Effector CD8-positive, alpha-beta T cell (primary cell): ENCODE measurements at places on chromosomes 12 and 14.

DNA sequence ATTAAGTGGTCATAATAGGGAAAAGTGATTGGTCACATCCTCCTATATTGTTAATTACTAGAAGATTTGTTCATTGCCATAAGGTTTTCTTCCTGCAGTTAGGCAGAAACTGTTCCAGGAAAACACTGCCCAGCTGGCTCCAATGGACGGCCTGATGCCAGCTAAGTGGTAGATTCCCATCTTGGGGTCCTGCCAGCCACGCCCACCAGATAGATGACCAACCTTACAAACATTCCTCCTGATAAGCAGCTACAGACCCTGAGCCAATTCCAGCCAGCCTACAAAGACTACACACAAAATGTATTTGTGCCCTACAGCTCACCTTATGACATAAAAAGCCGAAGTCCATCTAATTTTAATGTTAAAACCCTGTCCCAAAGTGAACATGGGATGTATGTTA, 685.9 kb upstream of the USP15 start:
- DNase-seq, result no peak

- no peak for DNase-seq
Observed at GRCh38 chr12:42804928-42805327, 215.4 kb upstream of the PRICKLE1 start.

- DNase-seq, result no peak
Observed at GRCh38 chr12:103177639-103178255, 220.3 kb downstream of the ASCL1 start.

GRCh38 chr12:103998976-103999375, 33.3 kb downstream of the TDG start:
- no peak for DNase-seq

DNA sequence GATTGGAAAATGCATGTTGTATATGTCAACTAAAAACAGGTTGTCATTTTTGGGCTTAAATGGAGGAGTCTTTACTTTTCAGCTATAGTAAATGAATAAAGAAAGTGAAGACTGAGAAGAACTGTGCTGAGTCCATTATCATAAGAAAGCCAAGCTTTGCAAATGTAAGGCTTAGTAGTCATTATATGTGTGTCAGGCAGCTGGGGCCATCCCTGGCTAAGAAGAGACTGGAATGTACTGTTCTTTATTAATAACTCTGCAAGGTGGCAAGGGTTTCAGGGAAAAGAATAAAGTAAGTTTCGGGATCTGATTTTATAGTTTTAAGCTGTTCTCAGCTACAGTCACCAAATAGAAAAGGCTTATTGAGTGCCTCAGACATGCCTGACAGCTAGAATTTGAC, 48.7 kb downstream of the SRGAP1 start:
- DNase-seq, result no peak

- no peak for DNase-seq
Observed at GRCh38 chr12:132942611-132943010, 13.5 kb downstream of the ZNF605 start.

DNA sequence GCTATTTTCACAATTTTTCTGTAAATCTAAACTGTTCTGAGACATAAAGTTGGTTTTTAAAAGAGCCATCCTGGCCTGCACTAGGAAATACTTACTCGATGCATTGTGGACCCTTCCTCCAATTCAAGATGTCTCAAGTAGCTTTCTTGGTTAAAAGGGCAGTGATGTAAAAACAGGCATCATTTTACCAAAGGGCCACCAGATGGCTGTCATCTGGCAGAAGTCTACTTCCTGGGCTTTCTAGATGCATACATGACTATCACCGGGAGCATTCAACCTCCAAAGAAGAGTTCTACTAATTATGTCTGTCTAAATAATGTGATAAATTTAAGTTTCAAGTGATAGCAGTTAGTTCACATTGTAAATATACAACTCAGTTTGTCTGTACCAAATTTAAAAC, 96.8 kb upstream of the FRMD6 start:
- no peak for DNase-seq

DNA sequence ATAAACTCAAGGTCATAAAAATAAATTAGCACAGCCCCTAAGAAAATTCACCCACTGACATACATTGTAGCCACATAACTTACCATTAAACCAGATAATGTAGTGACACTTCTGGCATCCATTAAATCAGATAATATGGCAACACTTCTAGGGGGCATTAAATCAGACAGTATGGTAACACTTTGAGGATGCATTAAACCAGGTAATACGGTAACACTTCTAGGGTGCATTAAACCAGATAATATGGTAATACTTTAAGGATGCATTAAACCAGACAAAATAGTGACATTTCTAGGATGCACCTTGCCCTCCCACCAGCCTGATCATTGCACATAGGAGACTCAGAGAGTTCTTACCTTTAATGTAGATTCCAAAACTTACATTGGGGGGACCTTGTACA, 1220.5 kb upstream of the TMEM132C start:
- no peak for DNase-seq

GRCh38 chr12:25830456-25830855, 128.0 kb upstream of the RASSF8 start:
- no peak for DNase-seq

- DNase-seq, result no peak
Observed at GRCh38 chr12:38586789-38587188, 270.2 kb downstream of the ALG10B start.

- DNase-seq, result no peak
Observed at GRCh38 chr12:82326905-82327503, 31.2 kb downstream of the CCDC59 start.
